Germinal center (tissue), 1 donor: ENCODE measurements at places on chromosomes 4 and X.

DNA sequence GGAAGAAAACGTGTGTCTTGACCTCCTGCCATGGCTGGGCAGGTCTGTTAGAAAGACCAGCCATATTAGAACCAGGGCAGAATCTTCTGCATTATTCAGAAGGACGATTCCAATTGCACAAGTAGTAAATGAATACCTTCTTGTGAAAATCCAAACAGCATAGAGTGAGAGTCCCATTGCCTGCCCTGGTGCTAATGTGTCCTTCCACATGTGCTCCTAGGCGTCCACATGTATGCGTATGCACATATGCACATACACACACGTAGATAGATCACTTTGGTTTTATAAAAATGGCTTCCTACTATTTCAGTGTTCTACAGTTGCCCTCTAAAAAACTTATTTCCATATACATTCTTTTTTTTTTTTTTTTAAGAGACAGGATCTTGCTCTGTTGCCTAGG lies 10.2 kb upstream of the GRPEL1 start:
- DNase-seq: no peak

- no peak for DNase-seq
These were observed 32.3 kb downstream of the BCOR start for GRCh38 chrX:40065296-40066046.

DNA sequence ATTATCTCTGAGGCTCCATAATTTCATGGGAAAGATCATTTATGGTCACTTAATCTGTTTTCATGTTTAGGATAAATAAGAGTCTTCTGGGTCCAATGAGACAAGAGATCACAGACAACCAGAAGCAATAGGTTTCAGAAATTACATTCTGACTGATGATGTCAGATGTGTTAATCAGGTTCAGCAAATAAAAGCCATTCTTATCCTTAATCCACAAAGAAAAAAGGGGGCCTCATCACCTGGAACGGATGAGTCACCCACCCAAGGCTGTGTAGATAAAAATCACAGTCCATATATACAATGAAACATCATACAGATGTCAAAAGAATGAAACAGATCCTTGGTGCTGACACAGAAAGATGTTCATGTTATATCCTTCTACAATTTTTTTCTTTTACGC lies 36.6 kb downstream of the SYTL4 start:
- DNase-seq: no peak

DNA sequence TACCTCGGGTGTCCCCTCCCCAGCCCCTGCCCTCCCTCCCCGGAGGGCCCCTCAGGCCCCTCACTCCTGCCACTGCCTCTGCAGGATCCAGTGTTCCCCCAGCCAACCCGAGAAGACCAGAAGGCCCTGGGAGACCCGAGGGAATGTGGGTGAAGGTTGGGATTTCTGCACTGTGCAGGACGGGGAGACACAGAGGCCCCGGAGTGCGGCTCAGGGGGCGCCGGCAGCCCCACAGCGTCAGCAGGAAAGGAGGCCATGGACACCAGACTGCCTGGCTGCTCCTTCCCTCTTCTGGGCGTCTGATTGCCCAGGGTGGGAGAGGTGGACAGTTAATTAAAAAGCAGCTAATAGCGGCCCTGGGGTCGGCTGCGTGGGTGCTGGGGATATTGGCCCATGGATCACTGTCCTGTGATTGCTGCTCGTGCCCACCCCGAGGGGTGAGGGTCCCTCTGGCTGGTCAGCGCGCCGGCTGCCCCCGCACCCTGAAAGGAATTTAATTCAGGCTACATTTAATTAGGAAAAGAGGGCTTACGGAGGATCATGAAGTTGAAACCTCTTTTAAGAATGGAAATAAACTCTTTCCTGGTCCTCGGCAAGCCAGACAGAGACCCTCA lies 57.8 kb upstream of the NKX1-1 start:
- no peak for DNase-seq

- no peak for DNase-seq
These were observed 25.3 kb upstream of the MTNR1A start for GRCh38 chr4:186580669-186581068.

- DNase-seq: no peak
These were observed 45.3 kb upstream of the PJA1 start for GRCh38 chrX:69210581-69210980.

GRCh38 chr4:26685250-26685649 lies 101.4 kb downstream of the TBC1D19 start:
- DNase-seq: no peak

GRCh38 chr4:28101583-28101982 lies 1240.9 kb downstream of the STIM2 start:
- DNase-seq: no peak

DNA sequence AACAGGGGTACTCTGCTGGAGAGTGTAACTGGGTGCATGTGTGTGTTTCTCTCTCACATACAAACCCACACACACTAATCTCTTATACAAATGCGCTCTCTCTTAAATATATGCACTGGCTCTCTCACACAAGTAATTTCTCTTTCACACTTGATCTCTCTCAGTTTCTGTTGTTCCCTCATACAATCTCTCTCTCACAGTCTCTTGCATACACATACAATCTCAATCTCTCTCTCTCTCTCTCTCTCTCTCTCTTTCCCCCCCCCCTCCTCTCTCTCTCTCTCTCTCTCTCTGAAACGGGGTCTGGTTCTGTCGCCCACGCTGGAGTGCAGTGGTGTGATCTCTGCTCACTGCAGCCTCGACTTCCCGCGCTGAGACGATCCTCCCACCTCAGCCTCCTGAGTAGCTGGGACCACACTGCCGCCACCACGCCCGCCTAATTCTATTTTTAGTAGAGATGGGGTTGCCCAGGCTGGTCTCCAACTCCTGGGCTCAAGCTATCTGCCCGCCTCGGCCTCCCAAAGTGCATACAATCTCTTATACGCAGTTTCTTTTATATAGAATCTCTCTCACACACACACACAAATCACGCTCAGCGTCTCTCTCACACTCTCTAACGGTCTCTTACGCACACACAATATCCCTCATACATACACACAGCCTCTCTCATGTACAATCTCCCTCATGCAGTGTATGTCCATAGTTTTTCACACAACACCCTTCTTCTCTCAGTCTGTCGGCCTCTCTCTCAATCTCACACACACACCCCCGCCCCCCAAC lies 518 bp upstream of the FAM241A start:
- no peak for DNase-seq

DNA sequence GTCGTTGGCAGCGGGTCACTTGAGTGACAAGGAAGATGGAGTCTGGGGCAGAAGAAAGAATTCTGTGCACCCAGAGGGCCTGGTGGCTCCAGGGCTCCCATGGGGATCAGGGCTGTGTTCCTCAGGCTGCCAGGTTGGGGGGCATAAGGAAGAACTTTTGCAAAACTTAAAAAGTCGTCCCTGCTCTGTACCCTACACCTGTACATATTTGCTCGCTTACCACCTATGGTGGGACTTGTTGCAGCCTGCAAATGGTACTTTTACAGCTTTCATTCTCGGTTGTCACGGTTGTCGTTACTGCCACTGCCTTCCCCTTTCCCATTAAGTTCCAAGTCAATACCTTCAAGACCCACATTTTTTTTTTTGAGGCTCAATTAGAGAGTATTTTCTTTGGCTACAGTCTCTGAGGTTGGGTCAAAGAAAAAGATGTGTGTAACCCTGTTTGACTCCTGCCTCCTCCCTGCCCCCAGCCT lies 9.1 kb downstream of the ARX start:
- DNase-seq: no peak

GRCh38 chr4:10461091-10461849 lies 4.0 kb upstream of the ZNF518B start:
- peak; percentile 92 for DNase-seq

GRCh38 chrX:103739421-103739820 lies 28.7 kb downstream of the TMEM31 start:
- no peak for DNase-seq

- no peak for DNase-seq
These were observed 18.8 kb upstream of the TMSB4X start for GRCh38 chrX:12955882-12956703.

- DNase-seq: no peak
These were observed 644.1 kb downstream of the MID1IP1 start for GRCh38 chrX:39445336-39445735.

GRCh38 chr4:77014256-77014655 lies 61.5 kb downstream of the CCNI start:
- DNase-seq: no peak

DNA sequence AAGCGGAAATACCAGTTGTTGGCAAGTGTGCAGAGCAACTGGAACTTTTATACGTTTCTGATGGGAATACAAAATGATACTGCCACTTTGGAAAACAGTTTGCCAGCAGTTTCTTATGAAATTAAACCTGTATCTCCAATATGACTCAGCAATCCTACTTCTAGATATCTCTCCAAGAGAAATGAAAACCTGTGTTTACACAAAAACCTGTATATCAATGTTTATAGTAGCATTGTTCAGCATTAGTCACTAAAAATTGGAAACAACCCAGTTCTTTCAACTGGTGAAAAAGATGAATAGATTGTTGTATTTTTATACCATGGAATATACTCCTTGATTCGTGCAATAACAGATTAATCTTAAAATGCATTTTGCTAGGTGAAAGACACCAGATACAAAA lies 26.8 kb downstream of the ATP7A start:
- DNase-seq: no peak

- DNase-seq: no peak
These were observed 20.8 kb downstream of the SH3BP2 start for GRCh38 chr4:2813446-2814405.

GRCh38 chrX:136967966-136968365 lies 65.8 kb downstream of the GPR101 start:
- DNase-seq: no peak

GRCh38 chr4:122665161-122665929 lies 44.5 kb upstream of the IL21 start:
- DNase-seq: no peak

DNA sequence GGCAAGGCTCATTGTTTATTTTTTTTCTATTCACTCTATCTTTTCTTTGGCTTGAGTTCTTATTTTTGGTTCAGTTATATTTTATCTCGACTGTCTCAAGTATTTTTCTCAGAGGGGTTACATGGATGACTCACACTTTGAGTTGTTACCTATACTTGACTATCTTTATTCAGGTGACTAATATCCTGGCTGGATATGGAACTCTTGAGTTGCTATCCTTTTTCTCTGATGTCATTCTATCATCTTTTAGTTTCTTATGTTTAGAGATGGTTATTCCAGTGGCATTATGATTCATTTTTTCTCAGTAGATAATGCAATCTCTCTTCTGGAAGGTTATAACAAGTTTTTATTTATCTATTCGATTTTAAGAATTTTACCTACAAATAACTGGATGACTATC lies 117.9 kb downstream of the COX18 start:
- no peak for DNase-seq

DNA sequence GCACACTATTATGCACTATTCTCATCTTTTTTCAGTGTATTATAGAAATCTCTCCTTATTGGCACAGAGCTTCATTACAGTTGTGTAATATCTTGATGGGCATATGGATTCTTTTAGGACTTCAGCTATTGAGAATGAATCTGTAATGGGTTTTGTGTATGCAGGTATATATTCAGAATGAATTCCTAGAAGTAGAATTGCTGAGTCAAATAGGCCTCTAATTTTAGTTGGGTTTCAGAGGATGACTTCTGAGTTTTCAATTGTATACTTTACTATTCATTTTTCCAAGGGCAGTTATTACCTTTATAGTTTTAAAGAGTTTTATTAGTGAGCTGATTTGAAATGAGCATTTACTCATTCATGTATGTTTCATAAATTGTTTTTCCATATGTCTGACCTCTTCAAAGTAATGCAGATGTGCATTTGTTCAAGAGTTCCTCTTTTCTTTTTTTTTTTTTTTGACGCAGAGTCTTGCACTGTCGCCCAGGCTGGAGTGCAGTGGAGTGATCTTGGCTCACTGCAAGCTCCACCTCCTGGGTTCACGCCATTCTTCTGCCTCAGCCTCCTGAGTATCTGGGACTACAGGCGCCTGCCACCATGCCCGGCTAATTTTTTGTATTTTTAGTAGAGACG lies 19.5 kb downstream of the CASP6 start:
- no peak for DNase-seq

DNA sequence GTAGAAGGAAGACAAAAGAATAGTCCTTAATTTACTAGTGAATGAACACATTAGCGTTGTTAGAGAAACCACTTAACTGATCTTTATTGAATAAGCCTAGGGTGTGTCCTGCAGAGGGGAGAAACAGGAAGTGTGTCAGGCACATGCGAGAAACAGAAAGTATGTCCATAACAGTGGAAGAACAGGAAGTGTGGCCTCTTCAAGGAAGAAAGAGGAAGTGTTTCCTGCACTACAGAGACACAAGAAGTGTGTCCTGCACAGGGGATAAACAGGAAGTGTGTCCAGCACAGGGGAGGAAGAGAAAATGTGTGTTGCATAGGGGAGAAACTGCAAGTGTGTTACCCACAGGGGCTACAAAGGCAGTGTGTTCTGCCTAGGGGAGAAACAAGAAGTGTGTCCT lies 539.6 kb upstream of the PRKX start:
- DNase-seq: no peak

DNA sequence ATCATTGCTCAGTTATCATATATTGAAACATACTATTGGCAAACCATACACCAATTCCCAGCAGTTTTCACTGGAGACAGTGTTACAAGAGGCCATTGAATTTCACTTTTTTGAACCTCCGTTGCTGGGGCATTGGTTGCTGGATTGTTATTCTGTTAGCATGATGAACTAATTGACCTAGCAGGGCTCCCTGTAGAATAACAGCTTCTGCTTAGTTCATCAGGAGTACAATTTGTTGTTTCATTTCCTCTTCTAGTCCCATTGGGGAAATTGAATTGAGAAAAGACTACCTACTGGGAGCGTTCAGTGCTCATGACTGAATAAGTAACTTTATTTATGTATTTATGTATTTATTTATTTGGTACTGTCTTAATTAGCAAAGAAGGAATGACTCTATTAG lies 151.6 kb downstream of the SLIT2 start:
- DNase-seq: peak; percentile 37

DNA sequence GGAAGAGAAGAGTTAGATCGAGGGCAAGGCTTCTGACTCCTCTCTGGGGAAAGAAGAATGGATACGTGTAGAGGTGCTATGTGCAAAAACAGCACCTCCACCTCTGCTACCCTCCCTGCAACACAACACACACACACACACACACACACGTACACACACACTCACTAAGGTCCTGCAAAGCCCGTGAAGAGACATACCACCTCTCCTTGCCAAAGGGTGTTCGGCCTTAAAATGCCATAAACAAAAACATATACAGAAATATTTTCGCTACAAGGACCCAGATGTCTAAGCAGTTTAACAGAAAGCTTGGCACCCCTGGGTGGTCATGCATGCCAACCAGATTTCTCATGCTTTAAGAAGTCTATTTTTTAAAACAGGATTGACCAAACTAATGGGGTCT lies 1.5 kb downstream of the TIFA start:
- DNase-seq: peak; percentile 34

- no peak for DNase-seq
These were observed 207.0 kb downstream of the IDS start for GRCh38 chrX:149298111-149298510.

DNA sequence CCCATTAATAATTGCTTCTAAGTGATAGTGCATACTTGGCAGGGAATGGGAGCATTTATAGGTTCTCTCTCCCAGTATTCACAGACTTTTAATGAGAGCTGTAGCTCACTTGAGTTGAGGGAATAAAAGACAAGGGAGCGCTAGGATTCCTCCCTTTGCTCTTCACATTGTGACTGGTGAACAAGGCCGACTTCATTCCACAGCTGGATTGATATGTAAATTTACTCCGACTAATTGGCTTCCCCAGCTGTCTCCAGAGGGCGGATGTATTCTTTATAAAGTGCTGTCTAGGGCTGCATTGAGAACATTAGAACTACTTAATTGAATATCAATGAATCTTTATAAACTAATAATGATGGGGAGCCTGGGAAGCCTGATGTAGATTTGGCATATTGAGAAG lies 63.4 kb downstream of the GPR50 start:
- no peak for DNase-seq
